ENCODE measurements at places on chromosomes 1 and 21.
A peak's percentile ranks its signal among the peaks of the same experiment; 100 is the strongest.

- DNase-seq = peak; percentile 17
Measured at GRCh38 chr1:16442265-16442664, 1.7 kb downstream of the NECAP2 start.

DNA sequence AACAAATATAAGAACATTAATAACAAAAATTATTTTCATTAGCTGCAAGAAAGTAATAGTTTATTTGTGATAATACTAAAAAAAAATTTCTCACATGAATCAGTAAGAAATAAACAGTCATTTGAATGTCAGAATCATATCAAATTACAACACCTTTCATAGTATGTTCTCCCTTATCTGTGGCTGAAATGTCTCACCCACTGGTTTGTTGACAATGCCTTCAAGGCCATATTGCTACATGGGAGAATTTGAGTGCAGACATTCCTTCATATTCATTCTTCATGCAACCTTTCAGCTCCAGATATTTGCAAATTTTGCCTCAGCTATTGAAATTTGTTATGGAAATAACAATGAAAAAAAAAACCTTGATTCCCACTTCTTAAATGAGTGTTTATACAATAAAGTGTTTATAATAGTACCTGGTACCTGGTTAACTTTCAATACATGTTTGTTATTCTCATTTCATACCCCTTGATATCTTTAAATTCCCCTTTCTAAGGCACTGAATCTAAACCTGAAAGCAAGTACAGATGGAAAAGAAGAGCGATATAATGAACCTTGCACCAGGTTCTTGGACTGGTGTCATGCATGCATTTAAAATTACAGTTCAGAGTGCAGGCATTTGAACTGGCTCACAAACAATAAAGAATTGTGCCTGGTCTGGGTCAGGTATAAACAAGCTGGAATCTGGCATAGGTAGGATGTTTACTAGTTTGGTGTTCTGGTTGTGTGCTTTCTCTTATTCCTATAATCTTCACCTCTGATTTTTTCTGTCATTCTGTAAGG, 242.2 kb upstream of the ADGRL2 start:
- no peak for DNase-seq

GRCh38 chr1:203148127-203148526, 20.6 kb downstream of the ADORA1 start:
- no peak for DNase-seq

GRCh38 chr1:42720868-42721267, 19.2 kb downstream of the CLDN19 start:
- no peak for DNase-seq

DNA sequence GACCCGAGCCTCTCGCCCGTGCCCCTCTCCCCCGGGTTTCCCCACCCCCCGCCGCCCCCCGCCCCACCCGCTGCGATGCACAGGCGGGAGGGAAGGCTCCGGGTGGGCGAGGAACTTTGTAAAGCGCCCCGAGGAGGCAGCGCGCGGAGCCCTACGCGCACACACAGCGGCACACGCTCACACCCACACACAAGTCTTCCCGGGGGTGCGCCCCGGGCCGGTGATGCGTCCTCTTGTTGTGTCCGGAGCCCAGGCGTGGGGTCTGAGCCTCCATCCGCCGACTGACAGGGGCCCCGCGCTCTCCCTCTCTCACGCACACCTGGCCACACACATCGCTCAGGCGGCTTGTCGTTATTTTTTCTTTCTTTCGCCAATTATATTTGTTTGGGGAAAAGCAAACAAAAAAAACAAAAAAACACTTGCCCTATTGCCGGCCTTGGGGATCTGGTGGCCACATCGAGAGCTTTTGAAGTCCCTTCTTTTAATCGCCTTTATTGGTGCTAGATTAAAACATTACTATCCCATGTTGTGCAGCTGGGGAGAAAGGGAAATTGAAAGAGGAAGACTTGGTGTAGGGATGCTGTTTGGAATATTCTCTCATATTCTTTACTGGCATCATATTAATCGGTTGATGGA, 770 bp downstream of the NTNG1 start:
- DNase-seq = peak; percentile 2

- peak; percentile 97 for DNase-seq
Measured at GRCh38 chr1:111619635-111620440, at the start of gene RAP1A. TSS of gene RAP1A (plus strand) at chr1:111619789. CDS start at chr1:111691361, 71,572 bp downstream.

GRCh38 chr1:63442141-63442475, 74.7 kb downstream of the ALG6 start:
- no peak for DNase-seq

DNA sequence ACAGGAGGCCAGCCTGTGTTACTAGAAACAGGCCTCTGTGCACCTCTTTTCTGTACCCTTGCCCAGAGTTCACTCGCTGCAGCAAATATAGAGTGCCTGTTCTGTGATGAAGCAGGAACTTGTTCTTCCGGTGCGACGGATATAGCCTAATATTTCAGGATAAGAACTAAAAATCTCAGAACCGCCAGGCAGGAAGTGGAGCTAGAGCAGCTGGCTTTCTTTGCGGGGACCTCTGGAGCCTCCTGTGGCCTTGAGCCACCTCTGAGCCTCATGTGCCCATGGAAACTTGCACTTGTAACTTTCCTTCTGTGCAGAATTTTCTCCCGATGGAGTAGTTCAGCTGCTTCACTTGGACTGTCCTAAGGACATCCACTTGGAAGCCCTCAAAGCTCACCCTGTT, 44.5 kb upstream of the VAMP3 start:
- DNase-seq = no peak

DNA sequence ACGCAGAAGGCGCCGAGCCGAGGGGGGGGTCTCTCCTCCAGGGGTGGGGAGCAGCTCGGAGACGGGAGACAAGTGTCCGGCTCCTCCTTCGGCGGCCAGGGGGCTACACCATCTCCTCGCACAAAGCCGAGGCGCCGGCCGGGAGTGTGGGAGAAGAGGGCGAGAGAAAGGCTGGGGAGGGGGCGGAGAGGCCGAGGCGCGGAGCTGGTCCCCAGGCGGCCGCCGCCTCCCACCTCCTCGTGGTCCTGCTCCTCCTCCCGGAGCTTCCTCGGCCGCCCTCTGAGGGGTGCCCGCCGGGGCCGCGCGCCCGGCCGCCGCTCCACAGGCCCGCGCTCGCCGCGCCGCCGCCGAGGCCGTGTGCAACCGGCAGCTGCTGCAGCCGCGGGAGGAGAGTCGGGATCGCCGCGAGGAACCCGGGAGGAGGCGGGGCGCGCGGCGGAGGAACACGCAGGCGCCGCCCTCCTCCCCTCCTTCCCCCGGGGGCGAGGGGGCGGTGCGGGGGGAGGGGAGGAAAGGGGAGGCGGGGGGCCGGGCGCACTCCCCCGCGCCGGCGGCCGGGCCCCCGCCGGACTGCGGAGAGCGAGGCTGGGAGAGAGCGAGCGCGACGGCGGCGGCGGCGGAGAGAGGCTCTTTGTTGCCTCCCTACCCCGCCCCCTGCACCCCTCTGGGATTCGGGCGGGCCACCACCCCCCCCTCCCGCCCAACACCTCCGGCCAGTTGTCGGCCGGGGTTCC, at the start of gene ENAH:
Gene ENAH, minus strand, starts transcription at position 395 of the 734 bp plus-strand sequence. CDS start 433 bp downstream, outside the sequence.
- peak; percentile 41 for DNase-seq

All from activated CD4-positive, alpha-beta T cell treated with anti-CD3 and anti-CD28 coated beads, Interleukin-2, amount 50 U/mL, for 48 hours (primary cell).